Hippocampal formation (tissue), 2 donors: ENCODE measurements at places on chromosomes 11 and 22.

- no peak for DNase-seq
Observed at GRCh38 chr11:126491092-126491491, 135.6 kb downstream of the ST3GAL4 start.

DNA sequence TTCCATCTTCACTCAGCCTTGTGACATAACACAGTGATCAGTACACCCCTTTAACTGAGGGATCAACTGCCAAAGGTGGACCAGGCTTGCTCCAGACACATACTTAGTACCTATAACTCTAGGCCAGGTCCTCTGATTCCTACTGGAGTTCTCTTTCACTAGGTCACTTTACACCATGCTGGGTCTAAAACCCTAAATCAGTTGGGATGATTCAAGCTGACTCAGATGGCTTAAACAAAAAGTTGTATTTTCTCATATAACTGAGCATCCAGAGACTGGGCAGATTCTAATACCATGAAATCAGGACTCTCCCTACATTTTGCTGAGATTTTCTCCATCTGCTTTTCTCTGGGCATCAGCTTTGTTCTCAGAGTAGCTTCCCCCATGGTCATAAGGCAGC is 26.0 kb upstream of the FLI1 start:
- no peak for DNase-seq

- no peak for DNase-seq
Observed at GRCh38 chr22:39395936-39396796, 3.4 kb upstream of the TAB1 start.

GRCh38 chr22:48242461-48242864 is 1480.0 kb downstream of the TBC1D22A start:
- DNase-seq = no peak

GRCh38 chr11:104830080-104830479 is 68.2 kb downstream of the CASP12 start:
- DNase-seq = no peak

GRCh38 chr11:20909995-20910726 is 240.8 kb downstream of the NELL1 start:
- DNase-seq = no peak

DNA sequence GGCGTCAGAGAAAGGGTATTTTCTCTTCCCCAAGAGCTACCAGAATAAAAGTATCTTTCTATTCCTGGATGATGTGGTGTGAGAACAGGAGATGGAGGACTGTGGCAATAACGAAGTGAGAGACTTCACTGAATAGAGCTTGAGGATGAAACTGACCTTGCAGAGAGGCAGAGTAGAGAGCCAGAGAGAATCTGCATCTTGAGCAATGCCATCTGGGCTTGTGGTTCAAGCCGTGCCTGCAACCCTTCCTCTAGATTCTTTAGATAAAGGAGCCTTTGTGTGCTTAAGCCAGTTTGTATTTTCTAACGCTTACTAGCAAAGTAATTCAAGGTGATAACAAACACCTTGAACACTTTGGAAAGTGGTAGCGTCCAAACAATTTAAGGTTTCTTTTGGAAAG is 2.2 kb downstream of the ME3 start:
- peak; percentile 26 for DNase-seq

- DNase-seq = no peak
Observed at GRCh38 chr11:121514432-121515334, 61.9 kb upstream of the SORL1-AS1 start.

- DNase-seq = no peak
Observed at GRCh38 chr22:38291201-38291777, 18.5 kb upstream of the TMEM184B start.

DNA sequence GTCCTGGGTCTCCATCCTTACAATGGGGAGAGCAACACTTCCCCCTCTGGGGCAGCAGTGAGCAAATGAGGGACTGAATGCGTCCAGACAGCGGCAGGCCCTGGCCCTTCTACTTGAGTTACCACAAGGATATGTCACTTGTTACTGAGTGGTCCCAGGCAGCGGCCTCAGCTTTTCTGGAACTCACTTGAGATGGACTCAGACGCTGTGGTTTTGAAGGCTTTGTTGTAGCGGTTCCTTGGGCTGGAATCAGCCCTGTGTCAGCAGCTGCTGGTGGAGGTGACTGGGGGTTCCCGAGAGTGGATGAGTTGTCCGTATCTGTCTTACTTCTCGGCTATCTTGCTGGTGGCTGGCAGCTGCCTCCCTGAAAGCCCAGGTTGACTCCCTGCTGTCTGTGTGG is 77.0 kb downstream of the MICAL2 start:
- no peak for DNase-seq

DNA sequence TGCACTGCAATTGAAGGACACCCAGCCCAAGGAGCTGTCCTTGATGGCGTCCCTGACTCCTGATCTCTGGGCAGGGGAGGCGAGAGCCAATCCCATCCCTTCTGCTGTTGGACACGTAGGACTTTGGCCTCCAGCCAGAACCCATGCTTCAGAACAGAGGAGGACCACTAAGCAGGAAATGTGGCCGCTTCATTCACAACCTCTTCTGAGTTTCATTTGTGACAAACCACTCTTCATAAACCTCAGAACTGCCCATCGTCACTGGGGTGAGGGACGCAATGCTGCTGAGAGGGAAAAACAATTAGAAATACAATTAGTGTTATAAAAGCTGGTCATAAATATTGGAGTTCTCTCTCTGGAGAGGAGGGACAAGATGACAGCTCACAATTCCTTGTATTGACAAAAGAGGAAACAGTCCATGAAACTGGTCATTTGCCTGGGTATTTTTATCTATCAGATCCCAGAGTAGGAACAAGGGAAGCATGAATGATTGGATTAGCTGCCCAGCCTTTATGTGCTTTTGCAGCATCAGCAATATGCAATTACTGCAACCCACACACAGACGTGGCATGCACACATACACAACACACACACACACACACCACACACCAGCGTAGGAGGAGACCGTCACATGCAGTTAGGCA is 216.5 kb upstream of the CADM1 start:
- no peak for DNase-seq
